Stimulated activated CD8-positive, alpha-beta memory T cell treated with anti-CD3 and anti-CD28 coated beads, Interleukin-7, amount 100 ng/mL, for 1 hour (primary cell): ENCODE measurements at places on chromosomes 11 and 22.

DNA sequence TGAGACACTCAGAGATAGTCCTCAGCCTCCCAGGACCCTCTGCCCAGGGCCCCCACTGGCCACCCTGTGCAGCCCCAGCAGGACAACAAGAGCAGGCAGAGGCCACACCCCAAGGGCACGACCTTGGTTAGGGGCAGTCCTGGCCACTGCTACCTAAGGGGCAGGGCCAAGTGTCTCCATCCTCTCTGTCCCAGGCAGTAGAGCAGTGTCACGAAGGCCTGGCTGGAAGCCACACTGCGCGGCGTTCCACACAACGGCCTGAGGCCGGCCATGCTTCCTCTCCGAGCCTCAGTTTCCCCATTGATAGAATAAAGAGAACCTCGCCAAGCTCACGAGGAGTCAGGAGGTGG, 1074.3 kb downstream of the BRD1 start:
- no peak for DNase-seq

DNA sequence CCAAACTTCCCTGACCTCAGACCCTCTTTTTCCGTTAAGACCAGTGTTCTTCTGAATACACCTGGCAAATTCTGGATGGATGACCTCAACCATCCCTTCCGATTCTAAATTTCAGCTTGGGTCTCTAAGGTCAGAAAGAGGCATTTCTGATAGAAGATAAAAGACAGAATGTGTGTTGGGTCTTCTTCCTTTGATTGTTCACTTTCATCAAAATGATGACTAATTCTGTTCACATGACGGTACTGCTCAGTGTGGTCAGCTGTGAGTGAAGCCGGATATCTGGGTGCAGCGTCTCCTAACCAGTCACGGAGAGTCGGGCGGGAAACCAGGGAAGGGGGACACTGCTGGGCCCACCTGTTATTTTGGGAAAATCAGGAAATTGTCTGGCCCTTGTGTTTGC, 151.6 kb upstream of the NAV2 start:
- no peak for DNase-seq

DNA sequence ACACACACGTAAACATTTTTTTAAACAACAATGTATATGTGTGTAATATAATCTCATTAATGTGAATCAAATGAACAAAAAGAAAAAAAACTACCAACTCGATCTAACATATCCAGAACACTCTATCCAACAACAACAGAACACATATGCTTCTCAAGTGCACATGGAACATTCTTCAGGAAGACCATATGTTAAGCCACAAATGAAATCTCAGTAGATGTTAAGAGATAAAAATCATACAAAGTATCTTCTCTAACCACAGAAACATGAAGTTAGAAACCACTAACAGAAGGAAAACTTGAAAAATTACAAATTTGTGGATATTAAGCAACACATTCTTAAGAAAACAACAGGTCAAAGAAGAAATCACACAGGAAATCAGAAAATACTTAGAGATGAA, 25.5 kb upstream of the TMEM45B start:
- DNase-seq: no peak

DNA sequence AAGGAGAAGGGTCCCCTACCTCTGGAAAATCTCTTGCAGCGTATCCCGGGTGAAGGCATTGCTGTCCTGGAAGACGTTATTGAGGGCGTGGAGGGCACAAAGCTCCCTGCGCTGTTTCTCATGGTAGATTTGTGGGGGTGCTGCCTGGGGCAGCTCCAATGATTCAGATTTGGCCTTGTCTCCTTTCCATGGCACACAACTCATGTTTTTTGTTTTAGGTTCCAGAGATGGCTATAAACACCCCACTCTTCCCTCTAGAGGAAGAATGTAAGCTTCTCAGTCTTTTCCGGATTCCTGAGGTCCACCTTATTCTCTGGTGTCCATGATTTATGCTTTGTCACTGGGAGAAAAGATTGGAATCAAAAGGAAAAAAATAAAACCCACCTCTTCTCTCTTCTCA, 959 bp downstream of the JOSD1 start:
- no peak for DNase-seq

- DNase-seq: no peak
These were observed 8.2 kb downstream of the FGF19 start for GRCh38 chr11:69695581-69695980.

- no peak for DNase-seq
These were observed 57.5 kb downstream of the BCR start for GRCh38 chr22:23237841-23238240.
